B cell (primary cell): ENCODE measurements at places on chromosomes 7 and 10. TPM values are rescaled to one million over a fixed set of nuclear protein-coding genes. Genes with fewer than 3 reads are reported as not detected.

GRCh38 chr10:66880292-66880691 lies 45.5 kb upstream of the LRRTM3 start:
- no peak overlapping the region for H3K27ac ChIP-seq
- no peaks in the 10 kb centered on the region for H3K36me3 ChIP-seq
- no peak overlapping the region for H3K4me3 ChIP-seq
- H3K27me3 ChIP-seq, result no peaks in the 10 kb centered on the region

Gene UPK3B
- total RNA-seq, result 4.9 and 6.8 TPM in 2 replicates

GRCh38 chr7:10439027-10439426 lies 534.6 kb upstream of the PHF14 start:
- no peaks in the 10 kb centered on the region for H3K27me3 ChIP-seq
- H3K36me3 ChIP-seq, result no peaks in the 10 kb centered on the region
- H3K4me1 ChIP-seq, result no peaks in the 10 kb centered on the region
- H3K27ac ChIP-seq, result no peak overlapping the region
- H3K4me3 ChIP-seq, result no peak overlapping the region

Gene AQP1
- 0.10 TPM in 1 of 2 replicates, not detected in the other for total RNA-seq

Gene C10orf62
- total RNA-seq, result not detected in 2 replicates

Gene CALD1
- total RNA-seq, result 0.69 and 1.6 TPM in 2 replicates
